ENCODE measurements at places on chromosomes 2 and 18. TPM values are rescaled to one million over a fixed set of nuclear protein-coding genes. Genes with fewer than 3 reads are reported as not detected.

DNA sequence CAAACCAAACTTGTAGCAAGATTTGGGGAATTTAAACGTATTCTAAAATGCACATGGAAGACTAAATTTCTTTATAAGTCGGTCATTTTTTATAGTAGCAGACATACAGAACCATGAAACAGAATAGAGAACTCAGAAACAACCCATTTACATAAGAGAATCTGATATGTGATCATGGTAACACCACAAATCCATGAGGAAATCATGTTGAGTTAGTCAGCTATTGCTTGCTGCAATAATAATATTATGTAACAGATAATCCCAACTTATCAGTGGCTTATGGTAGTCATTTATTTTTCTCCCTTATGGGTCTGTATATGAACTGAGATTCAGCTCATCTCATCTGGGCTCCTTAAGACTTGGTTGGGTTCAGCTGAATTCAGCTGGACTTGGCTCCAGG, 103.4 kb upstream of the SERTAD2 start:
- H3K4me3 ChIP-seq = no peak overlapping the region
- no peak for DNase-seq
- no peak overlapping the region for H3K27ac ChIP-seq
- peaks cover 4% of the 10 kb centered on the region for H3K4me1 ChIP-seq
- no peaks in the 10 kb centered on the region for H3K27me3 ChIP-seq

DNA sequence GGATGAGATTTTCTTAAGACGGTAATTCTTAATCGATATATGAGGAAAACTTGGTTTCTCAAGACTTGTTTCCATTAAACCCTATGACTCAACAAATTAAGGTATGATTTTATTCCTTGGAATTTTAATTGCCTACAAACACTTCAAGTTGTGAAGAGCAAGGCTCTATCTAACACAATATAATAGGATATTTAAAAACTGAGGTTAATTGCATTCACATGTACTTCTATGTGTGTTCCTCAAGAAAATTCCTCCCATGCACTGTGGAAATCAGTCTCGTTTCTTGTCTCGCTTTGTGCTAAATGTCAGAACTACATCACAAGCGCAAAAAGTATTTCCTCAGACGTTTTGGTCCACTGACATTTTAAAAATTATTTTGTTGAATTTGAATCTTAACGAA, 109.6 kb upstream of the UNC80 start:
- no peak overlapping the region for H3K27ac ChIP-seq
- DNase-seq = no peak
- no peaks in the 10 kb centered on the region for H3K36me3 ChIP-seq
- no peak overlapping the region for H3K4me3 ChIP-seq
- no peaks in the 10 kb centered on the region for H3K4me1 ChIP-seq

- H3K27ac ChIP-seq = no peak overlapping the region
- DNase-seq = no peak
- H3K36me3 ChIP-seq = no peaks in the 10 kb centered on the region
Observed at GRCh38 chr2:207432453-207432852, 97.3 kb upstream of the CREB1 start.

DNA sequence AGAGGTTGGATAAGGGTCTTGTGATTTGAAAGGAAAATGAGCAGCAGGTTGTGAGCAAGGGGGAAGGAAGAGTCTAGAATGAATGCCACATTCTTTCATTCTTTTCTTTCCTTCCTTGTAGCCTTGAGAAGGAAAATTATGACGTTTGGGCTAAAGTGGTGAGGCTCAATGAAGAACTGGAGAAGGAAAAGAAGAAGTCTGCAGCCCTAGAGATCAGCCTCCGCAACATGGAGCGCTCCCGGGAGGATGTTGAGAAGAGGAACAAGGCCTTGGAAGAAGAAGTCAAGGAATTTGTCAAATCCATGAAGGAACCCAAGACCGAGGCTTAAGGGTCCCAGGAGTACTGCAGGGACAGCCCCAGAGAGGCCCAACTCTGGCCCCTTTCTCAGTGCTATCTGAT, 45.3 kb downstream of the BMP10 start:
- H3K27ac ChIP-seq = no peak overlapping the region
- DNase-seq = no peak
- no peak overlapping the region for H3K4me3 ChIP-seq
- peaks cover 44% of the 10 kb centered on the region for H3K4me1 ChIP-seq
- no peaks in the 10 kb centered on the region for H3K27me3 ChIP-seq

DNA sequence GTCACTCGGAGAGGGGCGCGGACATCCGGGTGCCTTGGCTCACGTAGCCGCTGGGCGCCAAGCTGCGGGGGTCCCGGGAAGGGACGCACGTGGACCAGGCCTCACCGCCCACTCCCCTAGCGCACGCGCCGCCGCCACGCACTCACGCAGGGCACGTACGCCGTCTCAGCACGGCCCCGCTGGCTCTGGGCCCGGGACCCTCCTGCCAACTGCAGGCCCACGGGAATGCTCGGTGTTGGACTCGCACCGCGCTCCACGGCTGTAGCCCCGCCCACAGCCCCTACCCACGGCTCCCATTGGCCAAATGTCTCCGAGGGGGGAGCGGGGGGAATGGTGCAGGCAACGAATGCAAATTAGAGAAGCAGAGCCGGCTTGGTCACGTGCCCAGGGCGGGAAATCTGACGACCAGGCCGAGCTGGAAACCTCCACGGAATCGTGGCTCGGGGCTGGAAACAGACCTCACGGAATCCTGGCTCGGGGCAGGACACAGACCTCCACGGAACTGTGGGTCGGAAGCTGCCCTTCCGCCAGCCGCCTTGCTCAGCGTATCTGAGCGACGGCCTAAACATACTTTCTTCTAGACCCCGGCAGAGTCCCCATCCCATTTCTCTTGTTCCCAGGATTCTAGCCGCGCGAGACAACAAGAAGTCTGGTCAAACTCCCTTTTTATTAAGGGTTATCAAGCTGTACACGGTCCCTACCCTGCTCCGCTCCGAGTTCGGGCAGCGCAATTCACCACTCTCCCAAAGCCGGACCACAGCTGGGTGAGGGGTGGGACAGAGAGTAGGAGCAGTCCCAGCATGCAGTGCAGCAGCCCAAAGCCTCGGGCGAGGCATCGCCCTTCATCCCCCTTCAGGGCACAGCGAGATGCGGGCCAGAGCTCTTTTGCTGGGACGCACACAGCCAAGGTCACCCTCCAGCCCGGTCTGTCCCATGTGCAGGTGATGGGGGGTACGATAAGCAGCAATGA, at the start of gene ABCB6:
ABCB6 (minus strand) TSS at position 227 of the 970 bp plus-strand sequence. CDS start 285 bp downstream, outside the sequence.
- H3K4me1 ChIP-seq = peaks cover 17% of the 10 kb centered on the region
- H3K27me3 ChIP-seq = no peaks in the 10 kb centered on the region
- peak; percentile 98 for DNase-seq
- peak within 1 kb of the TSS; percentile 90 for H3K27ac ChIP-seq
- H3K4me3 ChIP-seq = peak within 1 kb of the TSS; percentile 57
- peaks cover 23% of the 10 kb centered on the region for H3K36me3 ChIP-seq

GRCh38 chr2:140648393-140648792, 1482.4 kb downstream of the LRP1B start:
- H3K36me3 ChIP-seq = no peaks in the 10 kb centered on the region
- no peaks in the 10 kb centered on the region for H3K4me1 ChIP-seq
- no peak overlapping the region for H3K27ac ChIP-seq
- no peak overlapping the region for H3K4me3 ChIP-seq
- DNase-seq = no peak
- no peaks in the 10 kb centered on the region for H3K27me3 ChIP-seq

GRCh38 chr2:241635756-241636155, 1.2 kb downstream of the THAP4 start:
- no peaks in the 10 kb centered on the region for H3K27me3 ChIP-seq
- H3K4me1 ChIP-seq = peaks cover 50% of the 10 kb centered on the region
- peak overlapping the region; percentile 94 for H3K4me3 ChIP-seq
- H3K36me3 ChIP-seq = peaks cover 4% of the 10 kb centered on the region
- H3K27ac ChIP-seq = peak overlapping the region; percentile 99

GRCh38 chr2:66515743-66516142, 80.8 kb downstream of the MEIS1 start:
- no peak overlapping the region for H3K27ac ChIP-seq
- no peak for DNase-seq
- H3K4me3 ChIP-seq = no peak overlapping the region
- no peaks in the 10 kb centered on the region for H3K27me3 ChIP-seq
- no peaks in the 10 kb centered on the region for H3K36me3 ChIP-seq

TTR gene
- total RNA-seq = not detected

CNRIP1 gene
- total RNA-seq = 8.3 TPM

SAG gene
- total RNA-seq = not detected

EML6 gene
- total RNA-seq = 1.0 TPM

CCBE1 gene
- total RNA-seq = 3.6 TPM
